ENCODE measurements at places on chromosomes 12 and 14.
A peak's percentile ranks its signal among the peaks of the same experiment; 100 is the strongest.

- no peak for DNase-seq
Observed at GRCh38 chr14:22689199-22689598, 45.0 kb upstream of the OR6J1 start.

DNA sequence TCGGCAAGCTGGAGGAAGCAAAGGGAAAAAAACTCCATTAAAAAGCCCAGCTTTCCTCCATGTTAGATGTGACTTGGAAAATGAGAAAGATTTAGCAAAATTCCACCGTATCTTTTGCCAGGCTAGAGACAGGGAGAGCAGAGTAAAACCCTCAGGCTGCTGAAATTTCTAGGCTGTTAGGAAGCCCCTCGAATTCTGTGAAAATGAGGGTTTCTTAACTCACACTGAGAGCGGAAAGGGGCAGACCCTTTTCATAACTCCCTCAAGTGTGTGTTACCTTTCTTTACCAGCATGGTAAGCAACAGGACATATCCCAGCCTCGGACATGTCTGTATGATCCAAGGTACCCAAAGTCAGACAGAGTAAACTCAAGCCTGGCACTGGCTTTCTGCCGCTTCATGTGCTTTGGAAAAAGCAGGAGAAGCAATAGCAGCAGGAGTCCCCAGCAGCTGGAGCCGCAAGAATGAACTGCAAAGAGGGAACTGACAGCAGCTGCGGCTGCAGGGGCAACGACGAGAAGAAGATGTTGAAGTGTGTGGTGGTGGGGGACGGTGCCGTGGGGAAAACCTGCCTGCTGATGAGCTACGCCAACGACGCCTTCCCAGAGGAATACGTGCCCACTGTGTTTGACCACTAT, at the start of gene RHOJ:
TSS of gene RHOJ (plus strand) at position 37 of the 637 bp plus-strand sequence. CDS start at position 464, 427 bp downstream.
- DNase-seq: no peak

DNA sequence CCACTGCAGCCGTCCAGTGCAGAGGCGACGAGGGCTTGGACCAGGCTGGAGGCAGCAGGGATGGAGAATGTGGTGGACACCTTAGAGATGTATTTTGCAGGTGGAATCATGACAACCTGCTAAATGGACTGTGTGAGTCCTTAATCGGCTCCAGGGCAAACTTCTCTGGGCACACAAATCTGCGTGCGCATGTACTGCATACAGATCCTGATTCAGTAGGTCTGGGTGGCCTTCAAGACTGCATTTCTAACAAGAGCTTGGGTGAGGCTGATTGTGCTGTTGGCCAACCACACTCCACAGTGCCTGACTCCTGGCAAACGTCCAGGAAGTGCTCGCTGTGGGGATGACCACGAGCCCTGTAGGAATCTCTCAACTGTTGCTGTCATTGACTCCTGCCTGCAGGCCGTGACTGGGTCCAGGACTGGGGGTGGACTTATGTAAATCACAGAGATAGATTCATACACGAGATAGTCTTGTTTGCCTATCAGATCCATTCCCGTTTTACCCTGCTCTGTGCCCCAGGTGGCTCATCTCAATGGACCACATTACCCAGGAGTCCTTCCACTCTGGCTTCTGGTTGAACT, 27.2 kb downstream of the JDP2 start:
- no peak for DNase-seq

GRCh38 chr12:59698600-59698999, 102.8 kb downstream of the SLC16A7 start:
- DNase-seq: no peak

GRCh38 chr14:53127832-53128231, 25.3 kb downstream of the DDHD1 start:
- DNase-seq: no peak

GRCh38 chr12:67826148-67826547, 163.1 kb upstream of the IFNG-AS1 start:
- DNase-seq: no peak

DNA sequence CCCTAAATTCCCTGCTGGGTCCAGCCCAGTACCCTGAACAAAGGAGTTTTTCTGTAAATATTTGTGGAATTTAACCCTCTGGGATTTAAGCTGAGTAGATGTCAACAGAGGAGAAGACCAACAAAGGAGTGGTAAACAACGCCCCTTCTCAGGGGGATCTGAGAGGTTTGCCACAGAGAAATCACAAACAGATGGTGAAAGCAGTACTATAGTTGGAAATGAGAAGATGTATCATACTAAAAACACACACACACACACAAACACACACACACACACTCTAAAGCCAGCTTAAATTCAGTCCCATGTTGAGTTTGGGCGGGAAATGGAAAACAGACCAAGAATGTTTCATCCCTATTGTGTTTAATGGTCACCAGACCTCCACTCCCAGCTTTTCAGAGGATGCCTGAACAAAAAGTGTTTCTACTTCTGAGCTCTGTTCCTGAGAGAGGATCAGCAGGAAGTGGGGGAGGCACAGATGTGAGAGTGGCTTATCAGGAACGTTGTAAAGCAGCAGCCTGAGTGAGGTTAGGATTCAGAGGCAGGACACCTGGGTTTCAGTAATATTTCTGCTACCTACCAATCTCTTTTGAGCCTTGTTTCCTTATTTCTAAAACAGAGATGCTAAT, 3.2 kb downstream of the BIN2 start:
- DNase-seq: no peak

DNA sequence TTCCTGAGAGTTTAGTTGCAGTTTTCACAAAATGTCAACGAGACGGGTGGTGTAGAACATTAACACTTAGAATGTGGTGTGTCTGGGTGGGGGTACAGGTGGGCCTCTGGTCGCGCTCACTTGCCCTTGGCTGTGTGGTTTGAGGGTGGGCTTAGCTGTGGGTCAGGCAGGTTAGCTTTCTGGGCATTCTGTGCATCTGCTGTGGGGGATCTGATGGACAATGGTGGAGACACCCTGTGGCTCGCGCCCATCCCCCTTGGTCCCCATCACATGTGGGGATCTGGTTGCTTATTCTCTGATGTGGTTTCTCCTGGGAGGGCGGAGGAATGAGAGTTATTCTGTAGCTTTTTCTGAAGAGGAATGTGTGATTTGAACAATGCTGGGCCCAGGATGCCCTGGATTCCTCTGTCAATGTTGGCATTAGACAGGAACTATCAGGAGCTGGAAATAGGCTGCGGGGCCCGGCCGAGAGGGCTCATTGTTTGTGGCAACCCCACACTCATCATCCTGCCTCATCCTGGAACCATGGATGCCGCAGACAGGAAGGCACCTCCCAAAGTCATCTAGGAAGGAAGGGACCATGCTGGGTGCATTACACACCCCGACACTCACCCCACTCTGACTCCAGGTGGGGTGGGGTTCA, 101.6 kb downstream of the TSPAN9 start:
- no peak for DNase-seq

DNA sequence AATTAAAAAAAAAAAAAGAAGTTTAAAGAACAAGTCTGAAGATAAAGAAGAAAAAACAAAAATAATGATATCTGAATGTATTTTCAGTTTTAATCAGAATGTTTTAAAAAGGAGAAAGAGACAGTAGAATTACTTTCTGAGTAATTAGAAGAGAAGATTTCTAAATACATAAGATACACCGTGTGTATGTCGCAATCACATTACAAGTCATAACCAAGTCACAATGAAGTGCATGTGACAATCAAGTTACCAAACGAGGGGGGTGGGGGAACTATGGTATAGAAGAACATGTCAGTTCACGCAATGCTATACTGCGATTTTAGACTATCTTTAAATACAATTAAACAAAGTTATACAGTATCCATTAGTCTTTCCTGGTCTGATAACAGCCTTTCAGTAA, 1464.1 kb upstream of the FLRT2 start:
- DNase-seq: no peak

- DNase-seq: peak; percentile 83
Observed at GRCh38 chr12:54560374-54560858, 11.0 kb downstream of the PDE1B start.

- no peak for DNase-seq
Observed at GRCh38 chr12:124115976-124116690, 143.1 kb downstream of the ZNF664 start.

- no peak for DNase-seq
Observed at GRCh38 chr14:68230950-68231717, 411.6 kb downstream of the RAD51B start.

GRCh38 chr12:111203446-111203845, 165.4 kb downstream of the PHETA1 start:
- DNase-seq: no peak

GRCh38 chr12:1107669-1108068, 116.6 kb downstream of the ERC1 start:
- no peak for DNase-seq

- no peak for DNase-seq
Observed at GRCh38 chr14:87306409-87307168, 686.4 kb downstream of the GALC start.

GRCh38 chr12:85036733-85037132, 582 bp downstream of the LRRIQ1 start:
- no peak for DNase-seq

Measured in CD8-positive, alpha-beta T cell (primary cell).